ENCODE measurements at places on chromosomes 6 and 20.

GRCh38 chr20:50343125-50343489 is 152.5 kb downstream of the CEBPB start:
- no peak for DNase-seq

GRCh38 chr20:25248786-25249172 is 894 bp downstream of the PYGB start:
- DNase-seq, result no peak

DNA sequence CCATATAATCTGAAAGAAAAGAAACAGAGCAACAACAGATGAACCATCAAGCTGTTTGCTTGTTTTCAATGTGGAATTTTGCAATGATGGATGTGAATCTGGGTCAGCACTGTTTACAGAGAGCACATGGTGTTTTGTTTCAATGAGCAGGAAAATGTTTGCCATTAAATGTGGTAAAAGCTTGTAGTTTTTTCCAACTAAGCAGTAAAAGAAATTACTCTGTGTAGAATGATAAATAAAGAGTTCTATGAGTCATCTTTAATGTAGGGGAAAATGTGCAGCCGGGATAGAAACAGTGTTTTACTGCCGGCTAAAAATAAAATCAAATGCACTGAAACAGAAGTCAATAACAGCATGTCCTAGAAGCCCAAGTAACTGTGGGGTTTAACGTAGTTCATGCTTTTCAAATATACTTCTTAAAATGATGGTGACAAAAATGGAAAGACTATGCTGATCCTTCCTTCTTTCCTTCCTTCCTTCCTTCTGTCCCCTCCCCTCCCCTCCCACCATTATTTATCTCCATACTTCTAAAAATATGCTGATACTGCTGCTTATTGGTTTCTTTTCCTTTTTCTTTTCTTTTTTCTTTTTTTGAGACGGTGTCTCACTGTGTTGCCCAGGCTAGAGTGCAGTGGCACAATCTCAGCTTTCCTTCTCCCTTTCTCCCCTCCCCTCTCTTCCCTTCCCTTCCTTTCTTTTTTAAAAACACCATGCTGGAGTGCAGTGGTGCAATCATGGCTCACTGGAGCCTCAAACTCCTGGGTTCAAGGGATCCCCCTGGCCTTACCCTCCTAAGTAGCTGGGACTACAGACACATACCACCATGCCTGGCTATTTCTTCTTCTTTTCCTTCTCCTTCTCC is 6.3 kb upstream of the NAA20 start:
- DNase-seq, result no peak

DNA sequence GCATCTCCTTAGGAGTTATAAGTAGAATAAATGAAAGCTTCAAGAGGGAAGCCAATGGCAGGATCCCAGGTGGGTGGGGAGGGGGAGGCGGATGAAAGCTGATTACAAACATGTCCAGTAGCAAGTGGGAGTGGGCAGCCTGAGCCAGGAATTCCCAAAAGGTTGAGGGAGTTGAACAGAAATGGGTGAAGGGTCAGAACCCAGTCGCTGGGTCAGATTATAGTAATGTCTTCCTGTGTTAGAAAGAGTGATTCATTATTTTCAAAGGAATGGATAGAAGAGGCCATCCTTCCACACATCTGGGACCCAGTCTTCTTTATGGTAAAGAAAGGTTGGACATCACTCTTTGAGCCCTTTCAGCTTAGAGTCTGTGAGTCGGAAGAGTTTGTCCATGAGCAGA is 41.0 kb upstream of the FAM50B start:
- no peak for DNase-seq

- no peak for DNase-seq
These were observed 14.5 kb downstream of the HMGN4 start for GRCh38 chr6:26552640-26553188.

GRCh38 chr6:34745277-34746103 is 11.8 kb upstream of the SNRPC start:
- DNase-seq, result no peak

DNA sequence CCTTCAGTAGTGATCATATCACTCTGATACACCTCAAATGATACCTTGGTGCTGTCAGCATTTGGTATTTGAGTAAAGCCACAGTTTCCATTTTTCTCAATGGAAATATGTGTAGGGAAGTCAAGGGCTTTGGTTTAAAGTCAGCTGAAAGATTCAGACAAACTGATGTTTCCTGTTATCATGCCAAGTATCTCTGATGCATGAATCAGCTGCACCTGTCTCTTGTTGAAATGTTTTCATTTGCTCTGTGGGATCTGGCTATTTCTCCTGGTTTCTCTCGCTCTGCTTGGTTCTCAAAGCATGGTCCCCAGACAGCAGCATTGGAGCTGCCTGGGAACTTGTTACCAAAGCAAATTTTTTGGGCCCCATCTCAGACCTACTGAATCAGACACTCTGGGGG is 23.5 kb downstream of the ZFP64 start:
- DNase-seq, result no peak

- no peak for DNase-seq
These were observed 111.3 kb upstream of the CDYL start for GRCh38 chr6:4664911-4665310.

DNA sequence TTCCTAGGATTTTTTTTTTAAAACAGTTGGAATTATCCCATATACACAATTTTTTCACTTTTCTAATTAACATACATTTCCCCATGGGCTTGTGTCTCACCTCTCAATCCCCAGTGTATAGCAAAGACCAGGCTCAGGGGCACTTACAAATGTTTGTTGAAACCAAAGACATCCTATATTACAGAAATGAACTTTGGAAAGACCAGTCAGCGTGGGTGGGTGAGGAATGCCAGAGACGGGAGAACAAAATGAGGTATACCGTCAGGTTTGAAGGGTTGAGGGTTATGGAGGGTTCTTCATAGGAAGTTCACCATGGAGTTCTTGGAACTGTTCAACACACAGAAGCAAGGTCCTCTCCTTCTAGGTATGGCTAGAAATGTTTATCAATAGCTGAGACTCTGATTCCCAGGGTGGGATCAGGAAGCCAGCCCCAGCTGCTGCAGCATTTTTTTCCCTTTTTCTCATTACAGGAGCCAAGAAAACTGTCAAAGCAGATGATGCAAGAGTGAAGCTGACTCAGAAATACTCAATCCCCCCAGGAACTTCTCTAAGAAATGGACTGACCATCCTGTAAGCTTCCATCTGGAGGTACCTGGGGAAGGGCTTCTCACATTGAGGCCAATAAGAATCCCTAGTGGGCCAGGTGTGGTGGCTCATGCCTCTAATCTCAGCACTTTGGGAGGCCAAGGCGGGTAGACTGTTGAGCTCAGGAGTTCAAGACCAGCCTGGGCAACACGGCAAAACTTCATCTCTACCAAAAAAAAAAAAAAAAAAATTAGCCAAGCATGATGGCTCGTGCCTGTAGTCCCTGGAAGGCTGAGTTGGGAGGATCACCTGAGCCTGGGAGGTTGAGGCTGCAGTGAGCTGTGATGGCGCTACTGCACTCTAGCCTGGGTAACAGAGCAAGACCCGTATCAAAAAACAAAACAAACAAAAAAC is 15.9 kb upstream of the TBC1D20 start:
- DNase-seq, result no peak

DNA sequence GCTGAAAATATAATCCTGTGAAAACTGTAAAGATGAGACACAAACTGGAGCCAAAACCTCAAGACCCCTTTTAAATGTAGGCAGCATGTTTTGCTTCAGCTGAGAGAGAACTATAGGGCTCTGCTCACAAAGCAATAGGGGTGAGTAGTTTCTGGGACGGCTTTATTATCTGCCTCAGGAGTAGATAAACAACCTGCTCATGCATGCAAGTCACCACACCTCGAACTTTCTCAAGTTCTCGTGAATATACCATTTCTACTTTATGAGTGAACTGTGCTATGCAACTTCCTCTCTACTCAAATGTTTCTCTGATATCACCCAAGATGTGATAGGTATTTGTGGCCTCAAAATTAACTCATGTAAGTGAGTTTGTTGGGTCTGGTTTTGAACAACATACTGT is 7.5 kb upstream of the OOEP start:
- DNase-seq, result no peak

- DNase-seq, result no peak
These were observed 43.5 kb upstream of the TIAM2 start for GRCh38 chr6:154951345-154952200.

DNA sequence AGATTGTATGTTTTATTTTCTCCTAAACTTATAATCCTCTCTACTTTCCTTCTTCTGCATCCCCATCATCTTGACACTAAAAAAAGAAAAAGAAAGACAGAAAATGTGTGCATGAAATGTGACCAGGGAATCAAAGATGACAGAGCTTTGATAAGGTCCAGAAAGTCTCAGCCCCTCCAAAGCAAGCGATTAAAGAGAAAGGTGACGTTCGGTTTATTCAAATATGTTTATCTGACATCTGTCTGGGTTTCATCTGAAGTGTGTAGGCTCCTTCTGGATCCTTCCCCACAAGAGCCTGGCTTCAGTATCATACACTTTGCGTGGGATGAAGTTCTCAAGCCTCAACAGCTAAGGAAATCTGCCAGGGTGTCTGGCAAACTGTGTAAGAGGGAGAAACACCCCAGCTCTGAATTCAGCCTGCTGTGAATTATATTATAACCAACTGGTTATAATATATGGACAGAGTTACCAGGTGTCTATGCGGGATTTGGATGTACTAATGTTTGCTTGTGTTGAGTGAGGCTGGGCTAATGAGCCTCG is 263.0 kb downstream of the ZNF217 start:
- no peak for DNase-seq

DNA sequence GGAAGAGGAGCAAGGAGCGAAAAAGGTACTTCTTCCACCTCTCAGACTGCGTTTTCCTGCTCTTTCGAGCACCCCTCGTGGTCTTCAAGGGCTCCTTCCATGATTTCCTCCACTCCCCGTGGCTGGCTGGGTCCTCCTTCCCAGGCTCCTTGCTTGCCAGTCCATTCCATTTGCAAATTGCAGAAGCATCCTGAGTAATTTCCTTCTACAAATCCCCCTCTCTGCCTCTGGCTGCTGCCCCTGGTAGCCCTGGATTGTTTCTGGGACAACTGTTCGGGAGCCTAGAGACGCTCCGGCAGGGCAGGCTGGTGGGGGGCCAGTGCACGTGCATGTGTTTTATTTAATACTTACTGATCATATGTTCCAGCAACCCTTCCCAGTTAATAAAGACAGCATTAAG is 173.1 kb downstream of the ZMYND8 start:
- no peak for DNase-seq

GRCh38 chr20:1494436-1494835 is 3.2 kb upstream of the SIRPB2 start:
- no peak for DNase-seq

GRCh38 chr20:46775806-46776205 is 66.4 kb downstream of the SLC2A10 start:
- DNase-seq, result no peak

- DNase-seq, result no peak
These were observed 216.2 kb downstream of the MYLK4 start for GRCh38 chr6:2534406-2535042.

GRCh38 chr20:18388860-18389259 is 78.0 kb downstream of the DZANK1 start:
- no peak for DNase-seq

- no peak for DNase-seq
These were observed 39.6 kb upstream of the GFOD1 start for GRCh38 chr6:13526727-13527670.

GRCh38 chr6:127162836-127163235 is 44.4 kb downstream of the RSPO3 start:
- DNase-seq, result no peak

GRCh38 chr20:36845288-36845971 is 30.5 kb upstream of the TLDC2 start:
- no peak for DNase-seq

- DNase-seq, result no peak
These were observed 80.9 kb upstream of the TAB2 start for GRCh38 chr6:149236589-149236988.

DNA sequence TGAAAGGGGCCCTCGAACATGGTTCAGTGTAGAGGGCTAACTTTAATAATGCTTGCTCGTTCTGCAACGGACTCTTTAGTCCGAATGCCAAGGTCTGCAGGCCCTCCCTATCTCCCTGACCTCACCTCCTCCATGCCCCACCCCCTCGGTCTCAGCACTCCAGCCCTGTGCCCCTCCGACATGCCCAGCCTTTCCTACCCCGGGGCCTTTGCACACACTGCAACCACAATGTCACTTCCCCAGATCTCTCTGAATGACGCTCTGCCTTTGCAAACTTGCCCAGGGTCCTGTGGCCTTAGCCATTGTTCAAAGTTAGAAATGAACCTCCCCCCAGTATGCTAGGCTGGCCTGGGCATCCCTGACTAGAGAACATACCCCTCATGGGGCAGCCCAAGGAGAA is 50.0 kb upstream of the NFATC2 start:
- DNase-seq, result no peak

DNA sequence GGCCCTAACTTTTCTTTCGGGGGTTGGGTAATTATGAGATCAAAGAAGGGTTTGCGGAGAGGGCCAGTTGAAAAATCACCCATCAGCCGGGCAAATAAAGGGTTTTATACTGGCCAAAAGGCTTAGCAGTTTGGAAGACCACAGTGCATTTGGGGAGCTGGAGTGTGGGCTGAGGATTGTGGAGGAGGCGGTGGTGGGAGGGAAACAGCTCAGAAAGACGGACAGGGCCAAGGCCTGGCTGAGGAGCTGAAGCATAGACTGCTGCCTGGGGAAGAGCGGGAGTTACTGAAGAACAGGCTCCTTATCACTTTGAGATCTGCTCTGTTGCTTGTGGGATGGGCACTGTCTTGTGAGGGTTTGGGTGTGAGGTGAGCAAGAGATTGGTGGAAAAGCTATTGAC is 144.2 kb downstream of the CARMIL1 start:
- DNase-seq, result peak; percentile 15

GRCh38 chr6:13045676-13046075 is 282.7 kb downstream of the TBC1D7 start:
- DNase-seq, result no peak

GRCh38 chr6:21999012-21999528 is 297.8 kb downstream of the PRL start:
- DNase-seq, result no peak

- no peak for DNase-seq
These were observed 17.5 kb upstream of the ZNF831 start for GRCh38 chr20:59145924-59146779.

- DNase-seq, result no peak
These were observed 175.6 kb upstream of the RNF24 start for GRCh38 chr20:4190792-4191519.

- DNase-seq, result no peak
These were observed 40.8 kb downstream of the IYD start for GRCh38 chr6:150409576-150410066.

- DNase-seq, result no peak
These were observed 730.0 kb downstream of the KHDRBS2 start for GRCh38 chr6:61555993-61556392.

- peak; percentile 78 for DNase-seq
These were observed 116.3 kb upstream of the CHD6 start for GRCh38 chr20:41734506-41734945.

GRCh38 chr20:35602851-35603495 is 12.7 kb upstream of the SPAG4 start:
- DNase-seq, result no peak

- DNase-seq, result no peak
These were observed 6.2 kb downstream of the CSE1L start for GRCh38 chr20:49052334-49052733.

- DNase-seq, result no peak
These were observed 125.4 kb downstream of the CD24 start for GRCh38 chr6:106849120-106849519.

- no peak for DNase-seq
These were observed 441.1 kb upstream of the JARID2 start for GRCh38 chr6:14804785-14805210.

GRCh38 chr20:51553897-51554486 is 11.5 kb upstream of the NFATC2 start:
- DNase-seq, result no peak
